ENCODE measurements at places on chromosomes 12 and 14.

- DNase-seq, result no peak
Observed at GRCh38 chr14:59425322-59425935, 39.8 kb downstream of the GPR135 start.

DNA sequence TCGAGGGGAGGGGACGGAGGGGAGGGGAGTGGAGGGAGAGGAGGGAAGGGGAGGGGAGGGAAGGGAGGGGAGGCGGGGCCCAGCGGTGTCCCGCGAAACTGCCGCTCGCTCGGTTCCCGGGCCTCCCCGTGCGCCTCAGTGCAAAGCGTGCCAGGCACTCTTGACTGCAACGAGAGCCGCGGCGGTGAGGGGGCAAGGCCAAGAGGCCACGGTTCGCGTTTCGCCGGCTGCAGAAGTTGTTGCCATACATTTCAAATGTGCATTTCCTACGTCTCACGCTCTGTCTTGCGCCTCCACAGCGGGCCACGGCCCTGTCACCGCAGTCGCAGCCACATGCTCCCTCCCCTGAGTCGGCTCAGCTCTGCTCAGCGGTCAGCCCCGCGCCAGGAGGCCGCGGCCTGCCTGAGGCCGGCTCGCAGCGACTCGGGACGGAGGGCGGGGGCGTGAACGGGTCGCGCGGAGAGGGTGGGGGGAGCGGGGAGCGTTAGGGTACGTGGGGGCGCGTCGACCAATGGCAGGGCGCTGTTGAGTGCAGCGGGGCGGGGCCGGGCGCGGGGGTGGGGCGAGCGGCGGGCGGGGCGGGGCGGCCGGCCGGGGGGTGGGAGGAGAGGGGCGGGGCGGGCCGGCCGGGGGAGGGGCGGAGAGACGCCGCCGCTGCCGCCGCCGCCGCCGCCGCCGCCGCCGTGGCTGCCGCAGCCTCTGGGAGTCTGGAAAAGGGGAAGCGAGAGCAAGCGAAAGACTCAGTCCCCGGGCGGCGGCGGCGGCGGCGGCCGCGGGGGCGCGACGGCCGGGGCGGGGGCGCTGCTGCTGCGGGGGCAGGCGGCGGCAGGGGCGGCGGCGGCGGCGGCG lies at the start of gene PPP2R5C:
Gene PPP2R5C (plus strand): TSS at position 678 of the 849 bp plus-strand sequence. CDS start 185 bp downstream, outside the sequence.
- peak; percentile 86 for DNase-seq

DNA sequence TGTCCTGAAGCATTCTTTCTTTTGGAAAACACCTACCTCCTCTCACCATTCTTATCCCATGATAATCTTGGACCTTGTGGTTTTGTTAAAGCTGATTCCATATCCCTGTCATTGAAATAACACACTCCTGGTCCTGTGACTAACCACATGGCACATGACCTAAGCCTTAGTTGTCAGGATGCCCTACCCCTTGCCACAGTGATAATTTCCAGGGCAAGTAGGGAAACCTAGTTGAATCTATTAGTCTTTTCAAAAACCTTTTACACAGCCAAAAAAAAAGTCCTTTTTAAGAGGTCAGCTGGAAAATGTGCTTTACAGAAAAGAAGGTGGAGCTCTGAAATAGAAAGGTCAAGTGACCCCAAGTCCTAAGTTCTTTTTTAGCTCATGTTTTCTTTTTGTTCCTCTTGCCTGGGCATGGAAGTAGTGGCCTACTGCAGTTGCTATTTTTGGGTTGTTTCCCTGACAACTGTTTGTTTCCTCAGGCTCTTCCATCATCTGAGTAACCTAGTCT lies 608.4 kb downstream of the LRFN5 start:
- DNase-seq, result peak; percentile 18

DNA sequence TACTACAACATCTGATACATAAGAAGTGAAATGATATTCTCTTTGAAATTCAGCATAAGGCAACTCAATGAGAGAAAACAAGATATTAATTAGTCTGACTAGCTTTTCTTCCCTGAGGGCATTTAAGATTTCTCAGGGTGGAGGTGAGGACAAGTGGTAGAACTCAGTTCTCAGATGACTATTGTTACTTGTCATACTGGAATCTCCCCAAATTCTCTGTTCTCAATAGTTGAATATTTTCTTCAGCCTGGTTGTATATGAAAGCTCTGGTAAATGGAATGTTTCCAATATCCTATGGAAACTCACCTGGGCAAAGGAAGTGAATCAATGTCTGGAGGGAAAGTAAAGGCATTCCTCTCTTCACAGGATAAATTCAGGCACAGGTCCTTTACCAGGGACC lies 18.2 kb upstream of the ITGA5 start:
- DNase-seq, result no peak

DNA sequence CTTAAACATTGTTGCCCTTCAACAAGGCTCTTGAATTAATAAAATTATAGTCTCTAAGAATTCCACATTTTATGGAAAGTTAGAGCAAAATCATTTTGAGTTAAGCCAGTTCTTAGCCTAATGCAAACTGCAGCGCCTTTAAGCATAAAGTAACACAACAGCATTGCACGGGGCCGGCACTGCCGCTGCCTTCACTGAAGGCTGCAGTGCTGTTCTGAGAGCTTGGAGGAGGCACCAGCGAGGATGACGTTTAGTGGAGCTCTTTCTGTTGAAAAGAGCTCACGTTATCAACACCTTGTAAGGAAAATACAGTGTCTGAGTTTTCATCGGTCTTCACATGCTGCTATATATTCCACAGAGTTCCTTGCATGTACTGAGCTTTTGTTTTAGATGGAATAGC lies 38.3 kb upstream of the DYNC1H1 start:
- no peak for DNase-seq

GRCh38 chr12:31876568-31877424 lies 82.4 kb upstream of the RESF1 start:
- no peak for DNase-seq

GRCh38 chr12:116765271-116765670 lies 27.2 kb downstream of the RNFT2 start:
- no peak for DNase-seq

GRCh38 chr14:59217011-59217410 lies 28.5 kb downstream of the DAAM1 start:
- DNase-seq, result no peak

- DNase-seq, result peak; percentile 12
Observed at GRCh38 chr14:52071675-52072074, 2.8 kb upstream of the NID2 start.

GRCh38 chr12:112473056-112473455 lies 54.3 kb downstream of the PTPN11 start:
- no peak for DNase-seq

DNA sequence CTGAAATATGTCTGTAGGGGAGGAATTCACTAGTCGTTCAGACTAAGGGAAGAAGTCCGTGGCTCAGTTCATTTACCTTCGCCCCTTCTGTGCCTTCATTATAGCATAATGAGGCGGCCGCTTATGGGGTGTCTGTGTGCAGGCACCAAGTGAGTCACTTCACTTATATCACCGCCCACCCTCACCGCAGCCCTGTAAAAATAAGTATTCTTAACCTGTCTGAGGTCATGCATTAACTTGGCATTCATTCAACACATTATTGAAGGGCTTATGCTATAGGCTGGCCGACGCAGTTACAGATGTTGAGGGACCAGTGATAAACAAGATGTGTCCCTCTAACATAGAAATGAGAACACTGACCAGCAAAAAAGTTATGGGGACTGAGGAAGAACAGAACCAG lies 47.7 kb upstream of the PTCSC3 start:
- DNase-seq, result no peak

GRCh38 chr12:23834076-23834475 lies 115.4 kb downstream of the SOX5 start:
- no peak for DNase-seq

GRCh38 chr12:60997869-60998378 lies 1262.3 kb upstream of the USP15 start:
- DNase-seq, result no peak

GRCh38 chr14:68866991-68867533 lies 74.2 kb upstream of the ZFP36L1 start:
- no peak for DNase-seq

- peak; percentile 15 for DNase-seq
Observed at GRCh38 chr12:106149096-106149784, 10.5 kb upstream of the NUAK1 start.

- no peak for DNase-seq
Observed at GRCh38 chr14:95979339-95980042, 59.7 kb upstream of the C14orf132 start.

DNA sequence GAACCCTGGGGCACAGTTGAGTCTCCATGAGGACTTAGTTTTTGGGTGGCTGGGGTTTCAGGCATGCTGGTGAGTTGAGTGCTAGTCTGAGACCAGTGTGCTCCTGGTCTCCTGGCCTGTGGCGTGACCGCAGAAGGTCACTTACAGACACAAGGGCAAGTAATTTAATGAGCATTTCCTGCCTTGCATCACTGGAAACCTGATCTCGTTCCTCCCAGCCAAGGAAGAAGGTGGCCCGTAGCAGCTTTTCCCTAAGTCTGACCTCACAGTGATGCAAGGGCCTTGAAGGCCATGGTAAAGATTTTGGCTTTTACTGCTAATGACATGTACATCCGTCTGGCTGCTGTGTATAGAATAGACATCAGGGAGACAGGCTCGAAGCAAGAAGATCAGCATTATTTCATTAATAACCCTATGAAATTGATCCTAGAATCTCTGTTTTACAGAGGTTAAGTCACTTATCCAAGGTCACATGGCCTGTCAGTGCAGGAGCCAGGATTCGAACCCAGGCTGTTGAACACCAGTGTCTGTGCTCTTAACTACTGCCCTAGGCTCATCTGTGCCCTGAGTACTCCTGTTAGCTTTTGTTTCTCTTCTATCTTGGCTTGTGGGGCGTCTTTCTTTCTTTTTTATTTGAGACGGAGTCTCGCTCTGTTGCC lies 4.6 kb downstream of the TMEM120B start:
- no peak for DNase-seq

- no peak for DNase-seq
Observed at GRCh38 chr14:41666301-41666700, 59.6 kb downstream of the LRFN5 start.

DNA sequence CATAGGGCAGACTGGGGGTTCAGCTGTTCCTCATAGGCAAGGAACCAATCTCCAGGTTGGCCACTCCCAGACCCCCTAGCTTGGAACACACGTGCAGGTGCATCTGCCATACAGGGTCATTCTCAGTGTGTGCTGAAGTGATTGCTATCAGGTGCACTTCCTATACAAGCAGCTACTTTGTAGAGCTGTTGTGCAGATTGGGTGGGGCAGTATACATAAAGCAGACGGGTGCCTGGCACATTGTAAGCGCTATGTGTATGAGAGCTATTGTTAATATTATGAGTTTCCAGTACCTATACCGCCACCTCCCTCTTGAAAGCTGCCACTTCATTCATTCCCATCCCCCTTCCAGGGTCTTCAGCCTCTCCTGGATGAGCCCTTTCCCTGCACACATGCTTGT lies 17.3 kb downstream of the IRF2BPL start:
- DNase-seq, result no peak

Measured in hippocampal formation (tissue), 2 donors.